NCI-H1694 (cell line): ENCODE measurements at places on chromosomes 7 and 10.

DNA sequence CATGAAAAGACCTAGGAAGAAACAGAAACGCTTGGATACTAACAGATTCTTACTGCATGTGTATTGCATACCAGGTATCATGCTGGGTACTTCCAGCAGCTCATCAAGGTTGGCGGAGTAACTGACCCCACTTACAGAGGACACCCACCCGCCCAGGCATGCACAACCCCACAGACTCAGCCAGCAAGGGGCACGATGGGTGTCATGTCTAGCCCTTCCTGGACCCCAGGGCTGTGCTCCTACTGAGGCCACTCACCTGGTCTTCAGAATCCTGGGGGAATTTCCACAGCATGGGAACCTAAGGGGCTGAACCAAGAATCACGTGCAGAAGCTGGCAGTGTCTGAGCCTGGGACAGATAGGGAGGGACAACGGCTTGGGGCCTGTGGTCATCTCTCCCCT lies 134.1 kb upstream of the ZNF32 start:
- DNase-seq: no peak

GRCh38 chr7:108815815-108816214 lies 246.1 kb downstream of the DNAJB9 start:
- no peak for DNase-seq

- DNase-seq: no peak
These were observed 568.1 kb upstream of the FOXK1 start for GRCh38 chr7:4113976-4114375.

DNA sequence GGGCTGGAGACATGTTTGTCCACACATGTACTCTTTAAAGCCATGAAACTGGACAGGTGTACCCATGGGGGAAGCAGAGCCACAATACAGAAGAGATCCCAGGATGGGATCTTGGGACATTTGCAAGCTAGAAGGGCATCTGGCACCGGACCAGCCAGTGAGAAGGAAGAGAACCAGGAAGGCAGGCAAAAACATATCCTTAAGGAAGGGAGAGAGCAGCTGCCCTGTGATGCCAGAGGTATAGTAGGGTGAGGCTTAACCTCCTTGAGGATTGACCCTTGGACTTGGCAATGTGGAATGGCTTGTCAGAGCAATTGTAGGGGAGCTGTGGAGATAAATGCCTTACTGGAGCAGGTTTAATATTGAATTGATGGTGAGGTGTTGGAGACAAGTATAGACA lies 17.9 kb upstream of the SUV39H2 start:
- no peak for DNase-seq

DNA sequence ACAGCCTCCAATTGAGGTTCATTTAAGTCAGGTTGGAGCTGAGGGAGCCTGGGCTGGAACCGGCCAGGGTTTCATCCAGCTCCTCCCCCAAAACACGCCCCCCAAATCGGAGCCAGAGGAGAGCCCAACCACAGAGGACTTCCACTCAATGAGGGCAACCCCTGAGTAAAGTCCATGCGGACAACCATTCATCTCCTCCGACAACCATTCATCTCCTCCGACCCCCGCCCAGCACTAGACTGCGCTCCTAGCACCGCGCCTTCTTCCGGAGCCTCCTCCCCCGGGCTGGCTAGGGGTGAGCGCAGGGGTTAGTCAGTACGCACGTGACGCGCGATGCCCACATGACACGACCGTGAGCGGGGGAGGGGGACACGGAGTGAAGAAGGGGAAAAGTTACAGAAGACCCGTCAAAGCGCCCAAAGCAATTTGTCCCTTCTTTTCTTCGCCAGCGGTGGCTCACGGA lies 1.4 kb downstream of the MAGI2 start:
- DNase-seq: no peak

DNA sequence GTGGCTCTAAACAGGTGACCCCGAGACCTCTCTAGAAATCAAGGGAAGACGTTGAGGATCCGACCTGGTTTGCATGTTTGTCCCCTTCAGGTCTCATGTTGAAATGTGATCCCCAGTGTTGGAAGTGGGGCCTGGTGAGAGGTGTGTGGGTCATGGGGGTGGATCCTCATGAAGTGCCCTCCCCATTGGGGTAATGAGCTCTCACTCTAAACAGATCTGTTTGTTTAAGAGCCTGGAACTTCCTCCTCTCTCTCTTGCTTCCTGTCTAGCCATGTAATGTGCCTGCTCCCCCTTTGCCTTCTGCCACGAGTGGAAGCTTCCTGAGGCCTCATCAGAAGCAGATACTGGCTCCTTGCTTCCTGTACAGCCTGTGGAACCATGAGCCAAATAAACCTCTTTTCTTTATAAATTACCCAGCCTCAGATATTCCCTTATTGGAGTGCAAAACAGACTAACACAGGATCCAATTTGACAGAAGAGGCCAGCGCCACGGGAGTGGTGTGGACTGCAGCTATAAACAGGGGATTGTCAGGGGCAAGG lies 10.8 kb upstream of the POLM start:
- no peak for DNase-seq

- DNase-seq: no peak
These were observed 142.8 kb downstream of the DGKB start for GRCh38 chr7:14759785-14760184.

DNA sequence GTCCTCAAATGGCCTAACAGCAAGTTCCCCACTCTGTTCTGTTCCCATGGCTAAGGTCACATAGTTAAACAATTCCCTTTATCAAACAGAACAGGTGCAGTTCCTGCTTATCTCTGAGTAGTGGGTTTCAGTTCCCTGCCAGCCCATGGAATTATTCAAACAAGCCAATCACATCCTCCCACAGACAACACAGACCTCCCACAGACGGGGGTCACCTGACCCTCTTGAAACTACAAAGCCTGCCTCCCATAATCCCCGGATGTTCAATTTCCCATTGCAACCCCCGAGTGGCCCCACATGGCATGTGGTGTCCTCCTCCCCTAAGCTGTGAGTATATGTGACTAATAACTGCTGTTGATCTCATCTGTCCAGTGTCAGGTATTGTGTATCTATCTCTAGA lies 64.1 kb downstream of the TMEM168 start:
- DNase-seq: no peak

GRCh38 chr10:92830478-92831389 lies 17.6 kb upstream of the EXOC6 start:
- DNase-seq: no peak

- DNase-seq: no peak
These were observed 68.4 kb downstream of the PARP12 start for GRCh38 chr7:139994356-139994755.

- no peak for DNase-seq
These were observed 1132.0 kb downstream of the SORCS1 start for GRCh38 chr10:106032450-106033002.

GRCh38 chr10:44558521-44558920 lies 173.6 kb upstream of the CXCL12 start:
- no peak for DNase-seq

DNA sequence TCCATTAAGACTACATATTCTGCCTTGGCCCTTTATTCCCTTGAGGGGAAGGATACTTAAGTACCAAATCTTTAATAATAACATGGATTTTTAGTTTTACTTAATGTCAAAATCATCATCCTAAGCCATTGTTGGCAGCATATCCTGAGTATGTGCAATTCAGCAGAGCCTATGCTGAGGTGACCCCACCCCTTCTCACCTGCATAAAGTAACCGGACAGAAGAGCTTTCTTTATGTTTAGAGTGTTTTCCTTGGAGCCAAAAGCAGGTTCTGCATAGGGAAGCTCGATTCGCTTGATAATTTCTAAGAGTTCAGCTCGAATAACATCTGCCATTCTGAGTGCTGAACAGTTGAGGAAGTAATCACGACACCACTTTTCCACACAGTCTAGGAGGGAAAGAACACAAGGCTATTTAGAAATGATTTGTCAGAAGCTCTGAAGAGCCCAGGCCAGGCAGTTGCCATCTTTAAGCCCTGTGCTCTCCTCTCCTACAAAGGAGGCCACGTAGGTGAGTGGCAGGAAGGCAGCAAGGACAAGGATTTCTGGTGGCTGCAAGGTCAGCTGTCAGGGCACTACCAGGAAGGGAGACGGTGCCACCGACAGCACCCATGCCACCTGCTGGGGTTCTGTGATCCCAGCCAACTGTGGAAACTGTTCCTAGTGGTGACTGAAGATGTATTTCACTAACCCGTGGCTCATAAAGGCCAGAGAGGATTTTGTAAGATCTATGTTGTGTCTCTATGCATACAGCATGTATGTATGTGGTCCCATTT lies 15.6 kb downstream of the BCCIP start:
- DNase-seq: no peak

- DNase-seq: no peak
These were observed 98.8 kb downstream of the SEMA3E start for GRCh38 chr7:83550100-83550499.

GRCh38 chr7:84210301-84210700 lies 15.7 kb upstream of the SEMA3A start:
- no peak for DNase-seq

DNA sequence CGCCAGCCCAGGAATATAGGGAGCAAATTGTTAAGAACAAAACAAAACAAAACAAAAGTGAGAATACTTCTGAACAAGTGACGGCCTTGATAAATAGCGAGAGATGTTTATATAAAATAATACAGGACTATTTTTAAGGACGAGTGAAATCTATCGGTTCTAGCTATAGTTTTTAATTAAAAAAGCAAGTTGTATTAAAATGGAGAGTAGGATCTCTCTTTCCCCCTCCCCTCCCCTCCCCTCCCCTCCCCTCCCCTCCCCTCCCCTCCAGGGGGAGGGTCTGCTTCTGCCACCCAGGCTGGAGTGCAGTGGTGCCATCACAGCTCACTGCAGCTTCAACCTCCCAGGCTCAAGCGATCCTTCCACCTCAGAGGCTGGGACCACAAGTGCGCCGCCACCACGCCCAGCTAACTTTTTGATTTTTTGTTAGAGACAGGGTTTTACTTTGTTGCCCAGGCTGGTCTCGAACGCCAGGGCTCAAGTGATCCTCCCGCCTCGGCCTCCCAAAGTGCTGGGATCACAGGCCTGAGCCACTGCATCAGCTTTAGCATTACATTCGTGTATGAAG lies 440 bp upstream of the TCAF1 start:
- no peak for DNase-seq

DNA sequence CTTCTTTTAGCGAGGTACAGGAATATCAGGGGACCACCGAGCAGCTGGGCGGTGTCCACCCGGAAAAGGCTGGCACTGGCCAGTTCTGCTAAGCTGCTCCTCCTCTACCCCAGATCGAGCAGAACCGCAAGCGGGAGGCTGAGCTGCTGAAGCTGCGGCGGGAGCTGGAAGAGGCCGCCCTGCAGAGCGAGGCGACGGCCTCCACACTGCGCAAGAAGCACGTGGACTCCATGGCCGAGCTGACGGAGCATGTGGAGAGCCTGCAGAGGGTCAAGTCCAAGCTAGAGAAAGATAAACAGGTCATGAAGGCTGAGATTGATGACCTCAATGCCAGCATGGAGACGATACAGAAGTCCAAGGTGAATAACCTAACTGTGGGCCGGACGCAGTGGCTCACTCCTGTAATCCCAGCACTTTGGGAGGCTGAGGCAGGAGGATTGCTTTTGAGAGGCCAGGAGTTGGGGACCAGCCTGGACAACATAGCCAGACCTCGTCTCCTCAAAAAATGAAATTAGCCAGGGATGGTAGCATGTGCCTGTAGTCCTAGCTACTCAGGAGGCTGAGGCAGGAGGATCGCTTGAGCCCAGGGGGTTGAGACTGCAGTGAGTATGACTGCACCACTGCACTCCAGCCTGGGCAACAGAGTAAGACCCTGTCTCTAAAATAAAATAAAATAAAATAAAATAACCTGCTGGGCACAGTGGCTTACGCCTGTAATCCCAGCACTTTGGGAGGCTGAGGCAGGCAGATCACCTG lies 15.3 kb downstream of the MYH16 start:
- DNase-seq: no peak
